GM23248 (cell line): ENCODE measurements at places on chromosomes 3 and 15. TPM values are rescaled to one million over a fixed set of nuclear protein-coding genes. Genes with fewer than 3 reads are reported as not detected.

DNA sequence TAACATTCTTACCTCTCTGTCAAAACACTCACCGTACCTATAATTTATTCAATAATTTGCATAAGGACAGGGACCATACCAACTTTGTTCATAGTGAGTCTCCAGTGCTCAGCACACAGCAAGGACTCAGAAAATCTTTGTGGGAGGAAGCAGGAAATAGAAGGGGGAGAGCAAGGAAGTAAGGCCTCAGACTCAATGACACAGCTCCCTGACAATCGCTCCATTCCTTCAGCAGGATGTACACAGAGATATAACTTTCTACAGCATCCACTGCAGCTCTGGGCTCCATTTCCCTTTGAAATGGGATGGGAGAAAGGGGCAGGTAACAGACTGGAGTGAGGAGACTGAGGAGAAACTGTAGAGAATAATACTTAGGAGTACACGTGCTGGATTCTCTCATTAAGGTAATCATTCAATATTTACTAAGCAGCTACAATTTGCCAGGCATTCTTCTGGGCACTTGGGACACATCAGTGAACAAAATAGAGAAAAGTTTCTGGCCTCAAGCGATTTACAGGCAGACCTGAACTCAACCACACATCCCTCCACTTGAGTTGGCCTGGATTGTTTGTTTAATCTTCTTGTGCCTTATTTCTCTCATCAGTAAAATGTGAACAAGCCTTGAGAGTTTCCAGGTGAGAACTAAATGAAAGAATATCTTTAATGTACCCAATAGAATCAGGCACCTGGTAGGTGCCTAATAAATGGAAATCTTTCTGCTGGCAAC, 330.3 kb upstream of the THBS1 start:
- no peak for DNase-seq

GRCh38 chr3:65398953-65399352, 639.8 kb downstream of the MAGI1 start:
- no peak for DNase-seq

GRCh38 chr3:164608554-164609276, 469.6 kb downstream of the SI start:
- DNase-seq, result no peak

DNA sequence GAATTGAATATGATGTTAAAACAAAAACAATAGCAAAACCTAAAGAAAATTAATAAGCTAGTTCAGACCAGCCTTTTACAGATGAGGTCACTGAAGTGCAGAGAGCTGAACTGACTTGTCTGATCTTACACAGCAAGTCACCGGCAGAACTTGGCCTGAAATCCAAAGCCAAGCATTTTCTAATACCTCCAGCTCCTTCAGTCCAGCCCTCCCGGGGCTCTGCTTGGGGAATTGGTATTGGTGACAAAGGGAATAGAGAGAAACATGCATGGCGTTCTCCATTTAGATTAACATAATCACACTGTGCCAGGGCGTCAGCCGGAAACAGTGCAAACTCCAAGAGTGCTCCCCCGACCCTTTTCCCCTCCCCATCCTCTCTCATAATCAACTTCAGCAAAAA, 14.1 kb upstream of the ZSCAN2 start:
- DNase-seq, result no peak

DNA sequence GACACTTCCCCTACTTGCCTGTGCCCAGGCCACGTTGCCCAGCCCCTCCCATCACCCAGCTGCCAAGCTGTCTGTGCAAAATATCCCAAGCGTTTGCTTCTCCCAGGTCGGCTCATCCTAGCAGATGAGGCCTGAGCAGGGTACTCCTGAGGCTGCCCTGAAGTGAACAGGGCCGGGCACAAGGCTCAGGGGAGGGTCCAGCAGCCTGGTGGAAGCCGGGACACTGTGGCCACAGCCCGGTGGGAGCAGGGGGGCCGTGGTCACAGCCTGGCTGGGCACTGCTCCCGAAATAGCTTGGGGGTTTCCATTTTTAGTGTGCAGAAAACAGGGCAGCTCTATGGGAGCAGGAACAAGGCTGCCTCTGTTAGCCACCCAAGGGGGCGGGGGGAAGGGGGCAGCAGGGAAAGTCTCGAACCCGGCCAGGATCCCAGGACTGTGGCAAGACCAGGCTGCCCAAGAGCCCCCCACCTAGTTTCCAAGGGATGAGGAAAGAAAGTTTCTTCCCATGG, 3.4 kb downstream of the PLXNB1 start:
- no peak for DNase-seq

DNA sequence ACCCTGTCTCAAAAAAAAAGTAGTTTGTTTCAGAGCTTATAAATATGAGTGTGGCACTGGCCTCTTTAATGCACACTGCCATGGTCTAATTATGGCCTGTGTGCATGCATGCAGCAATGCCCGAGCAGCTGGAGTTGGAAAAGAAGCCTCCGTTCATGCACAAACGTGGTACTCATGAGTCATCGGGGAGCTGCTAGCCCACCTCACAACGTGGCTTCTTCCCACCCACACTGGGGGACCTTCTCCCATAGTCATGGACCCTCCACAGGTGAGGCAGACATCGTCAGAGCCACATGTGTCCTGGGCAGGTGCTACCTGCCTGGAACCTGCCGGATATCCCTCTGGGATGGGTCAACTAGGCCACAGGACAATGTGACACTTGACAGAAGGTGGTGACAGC, 66.7 kb downstream of the ATP10A start:
- no peak for DNase-seq

- DNase-seq, result peak; percentile 51
Measured at GRCh38 chr3:67653425-67654098, 850 bp downstream of the SUCLG2 start.

- no peak for DNase-seq
Measured at GRCh38 chr3:60189304-60189703, 1061.9 kb downstream of the FHIT start.

GRCh38 chr15:80343554-80343992, 60.6 kb upstream of the ARNT2 start:
- no peak for DNase-seq

GRCh38 chr15:67180514-67181191, 73.8 kb downstream of the AAGAB start:
- no peak for DNase-seq

DNA sequence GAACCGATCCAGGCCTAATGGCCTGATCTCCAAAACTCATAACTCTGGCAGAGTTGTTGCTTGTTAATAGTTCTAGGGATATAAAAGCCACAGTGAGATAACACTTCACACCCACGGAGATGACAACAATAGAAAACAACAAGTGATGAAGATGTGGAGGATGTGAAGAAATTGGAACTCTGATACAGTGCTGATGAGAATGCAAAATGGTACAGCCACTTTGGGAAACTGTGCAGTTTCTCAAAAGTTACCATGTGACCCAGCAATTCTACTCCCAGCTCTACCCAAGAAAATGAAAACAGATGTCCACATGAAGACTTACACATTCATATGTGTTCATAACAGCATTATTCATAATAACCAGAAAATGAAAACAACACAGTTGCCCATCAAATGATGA, 3.8 kb downstream of the CMTM7 start:
- DNase-seq, result peak; percentile 7

DNA sequence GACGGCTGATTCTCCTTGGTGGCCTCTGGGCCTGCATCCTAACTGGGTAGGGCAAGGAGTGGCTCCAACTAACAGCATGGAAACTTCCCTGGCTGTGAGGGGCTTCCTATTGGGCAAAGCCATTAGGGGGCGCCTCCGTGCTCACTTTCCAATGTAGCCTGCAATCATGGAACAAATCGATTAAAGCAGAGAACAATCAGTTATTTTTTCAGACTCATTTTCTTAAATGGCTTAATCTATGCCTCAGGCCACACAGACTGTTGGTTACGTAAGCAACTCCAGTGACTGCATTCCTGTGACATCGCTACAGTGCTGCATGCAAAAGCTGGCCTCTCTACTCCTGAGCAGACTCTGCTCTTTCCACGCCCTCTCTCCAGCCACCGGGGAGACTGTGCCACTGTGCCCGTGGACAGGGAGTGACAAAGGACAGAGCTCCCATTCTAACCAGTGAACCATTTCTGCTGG, 278.9 kb downstream of the KLF13 start:
- DNase-seq, result peak; percentile 79

DNA sequence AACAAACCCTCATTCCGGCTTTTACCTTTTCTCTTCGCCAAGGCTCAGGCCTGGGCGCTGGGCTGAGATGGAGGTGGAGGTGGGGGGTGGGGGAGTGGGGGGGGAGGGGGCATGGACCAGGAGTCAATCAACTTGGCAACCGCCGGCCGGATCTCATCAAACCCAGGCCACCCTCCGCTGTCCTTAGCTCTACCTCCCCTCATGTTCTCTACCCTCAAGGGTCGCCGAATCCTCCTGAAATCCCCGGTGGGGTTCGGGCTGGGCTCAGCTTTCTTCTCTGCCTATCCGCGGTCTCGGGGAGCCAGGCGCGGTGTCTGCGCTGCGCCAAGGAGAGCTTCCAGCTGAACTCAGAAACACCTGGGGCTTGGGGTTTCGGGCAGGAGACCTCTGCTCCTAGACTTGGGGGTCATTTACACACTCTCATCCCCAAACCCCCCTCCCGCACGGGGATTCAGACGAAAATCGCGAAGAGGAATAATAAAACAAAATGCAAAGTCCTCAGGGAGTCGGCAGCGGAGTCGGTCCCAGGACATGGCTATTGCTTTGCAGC, 2.5 kb downstream of the ONECUT1 start:
- DNase-seq, result no peak

- no peak for DNase-seq
Measured at GRCh38 chr15:77410701-77411618, 8.9 kb downstream of the PEAK1 start.

DNA sequence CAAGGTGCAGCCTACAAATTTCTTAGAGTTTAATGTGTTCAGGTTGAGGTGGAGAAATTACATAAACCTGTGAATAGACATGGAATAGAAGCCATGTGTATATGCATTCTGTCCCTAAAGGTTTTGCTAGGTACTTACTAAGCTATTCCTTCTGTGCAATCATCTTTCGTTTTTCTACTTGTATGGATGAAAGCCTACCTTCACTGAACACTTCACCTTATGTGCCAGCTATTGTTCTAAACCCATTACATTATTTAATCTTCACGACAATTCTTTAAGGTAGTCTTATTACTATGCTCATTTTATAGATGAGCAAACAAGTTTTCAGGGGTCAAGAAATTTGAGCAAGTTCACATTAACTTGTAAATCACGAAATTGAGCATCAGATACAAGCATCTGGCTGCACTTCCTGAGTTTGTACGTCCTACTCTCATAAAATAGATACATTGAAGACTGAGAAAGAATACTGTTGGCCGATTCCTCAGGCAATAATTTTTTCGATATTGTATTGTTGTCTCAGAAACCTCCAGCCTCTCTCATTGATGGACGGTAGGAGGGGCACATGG, 635 bp upstream of the RCN2 start:
- no peak for DNase-seq

DNA sequence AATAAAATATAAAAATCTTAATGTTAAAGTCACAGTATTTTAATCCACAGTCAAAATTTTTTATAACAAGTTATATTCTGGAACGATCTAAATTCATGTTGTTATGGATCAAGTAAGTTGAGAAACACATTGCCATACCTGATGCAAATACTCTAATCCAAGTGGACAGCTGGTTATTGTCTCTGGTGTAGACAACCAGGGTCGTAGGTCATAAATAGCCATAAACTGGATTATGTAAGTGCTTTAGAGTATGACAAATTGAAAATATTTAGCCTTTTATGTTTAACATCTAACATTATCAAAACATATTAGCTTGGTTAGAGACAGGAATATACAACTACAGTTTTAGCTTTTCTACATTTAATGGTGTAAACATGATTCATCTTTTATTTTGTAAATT, 53.0 kb downstream of the PLSCR2 start:
- DNase-seq, result no peak

DNA sequence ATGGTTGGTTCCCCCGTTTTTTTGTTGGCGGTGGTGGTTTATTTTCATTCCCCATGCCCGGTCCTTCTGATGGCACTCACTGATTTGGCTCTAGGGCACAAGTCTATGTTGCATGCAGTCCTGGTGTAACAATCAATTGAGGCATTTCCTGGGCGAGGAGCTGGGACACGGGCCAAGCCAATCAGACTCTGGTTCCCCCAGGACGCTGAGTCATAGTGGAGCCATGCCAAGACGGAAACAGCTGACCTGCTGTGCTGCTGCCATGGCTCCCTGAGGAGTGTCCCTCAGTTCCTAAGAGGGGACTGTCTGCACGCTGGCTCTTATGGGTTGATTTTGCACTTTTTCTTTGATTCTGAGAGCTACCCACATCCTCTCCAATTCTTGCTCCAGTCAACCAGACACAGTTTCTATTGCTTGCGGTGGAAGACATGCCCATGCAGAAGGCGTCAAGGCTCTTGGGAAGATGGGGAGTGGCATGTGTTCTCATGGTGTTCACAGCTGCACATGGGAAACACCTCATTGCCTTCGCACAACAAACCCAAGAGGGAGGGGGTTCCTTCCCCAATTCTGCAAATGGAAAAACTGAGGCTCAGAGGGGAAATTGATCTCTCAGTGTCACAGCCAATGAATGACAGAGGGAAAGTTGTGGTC, 28.3 kb upstream of the ALDH1L1 start:
- DNase-seq, result peak; percentile 70

DNA sequence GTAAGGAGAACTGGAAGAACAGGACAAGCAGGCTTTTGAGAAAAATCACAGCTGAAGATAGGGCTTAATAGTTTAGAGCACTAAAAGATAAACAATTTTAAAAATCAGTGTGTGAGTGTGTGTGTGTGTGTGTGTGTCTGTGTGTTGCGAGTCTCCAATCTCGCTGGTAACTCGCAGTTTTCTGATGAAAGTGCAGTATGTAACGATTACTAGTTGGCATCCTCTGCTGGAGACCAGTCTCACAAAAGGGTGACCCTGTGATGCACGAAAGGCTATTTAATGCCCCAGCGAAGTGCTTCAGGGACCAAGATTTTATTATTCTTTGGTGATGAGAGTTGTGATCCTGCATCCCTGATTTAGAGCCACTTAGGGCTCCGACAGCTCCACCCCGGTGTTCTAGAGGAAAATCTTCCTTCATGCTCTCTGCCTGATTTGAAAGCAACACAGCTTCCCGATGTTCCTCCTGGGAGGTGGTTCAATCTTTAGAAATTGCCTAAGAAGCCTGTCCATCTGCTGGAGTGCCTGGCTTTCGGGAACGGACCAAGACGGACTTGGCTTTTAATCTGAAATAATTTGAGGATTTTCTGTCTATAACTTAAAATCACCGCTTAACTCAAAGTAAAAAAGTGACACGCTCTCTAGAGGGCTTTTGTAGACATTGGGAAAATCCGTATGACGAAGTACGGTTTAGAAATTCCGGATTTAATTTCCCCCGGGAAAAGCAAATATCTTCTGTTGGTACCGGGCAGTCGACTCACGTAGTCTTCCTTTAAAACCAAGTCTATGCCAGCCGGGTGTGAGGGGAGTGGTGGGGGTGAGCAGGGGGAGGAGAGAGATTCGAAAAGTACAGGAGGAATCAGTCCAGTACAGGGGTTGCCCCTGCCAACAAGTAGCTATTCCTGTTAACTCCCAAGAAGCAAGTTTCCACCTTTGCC, 1.1 kb upstream of the ALCAM start:
- peak; percentile 77 for DNase-seq

- DNase-seq, result no peak
Measured at GRCh38 chr3:132321304-132321703, 4.1 kb downstream of the ACP3 start.

THSD4 gene
- 50.6 and 58.9 TPM in 2 replicates for total RNA-seq

TRIM42 gene
- total RNA-seq, result not detected in 2 replicates

STRIT1 gene
- total RNA-seq, result not detected in 2 replicates

SNX22 gene
- not detected in 2 replicates for total RNA-seq

AADACL2 gene
- total RNA-seq, result not detected in 2 replicates

RSRC1 gene
- 30.7 and 34.6 TPM in 2 replicates for total RNA-seq

SLC6A6 gene
- total RNA-seq, result 10.6 and 13.4 TPM in 2 replicates
